Cardiac fibroblast (primary cell): ENCODE measurements at places on chromosomes 5 and 9.
A peak's percentile ranks its signal among the peaks of the same experiment; 100 is the strongest.

DNA sequence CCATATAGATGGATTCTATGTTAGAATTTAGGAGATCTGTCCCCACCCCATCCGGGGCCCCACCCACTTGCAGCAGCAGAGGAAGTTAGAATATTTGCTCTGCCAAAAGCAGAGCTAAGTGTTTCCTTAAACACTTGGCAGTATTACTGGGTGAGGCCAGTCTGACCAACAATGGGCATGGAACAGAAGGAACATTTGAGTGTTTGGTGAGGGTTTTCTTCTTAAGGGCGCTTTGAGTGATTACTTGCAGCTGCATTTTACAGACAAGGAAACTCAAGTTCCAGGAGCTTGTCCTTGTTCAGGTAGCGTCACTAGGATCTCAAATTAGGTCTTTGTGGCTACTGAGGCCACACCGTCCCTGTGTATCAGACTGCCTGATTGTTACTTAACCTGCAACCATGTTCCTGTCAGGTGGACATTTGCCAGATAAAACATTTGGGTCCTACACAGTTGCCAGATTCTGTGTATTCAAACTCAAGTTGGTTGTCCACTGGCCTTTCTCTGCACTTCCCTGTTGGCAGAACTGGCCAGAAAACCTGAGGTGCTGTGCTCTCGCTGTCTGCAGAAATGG, 59.3 kb downstream of the SLC46A2 start:
- peak; percentile 66 for DNase-seq

- no peak for DNase-seq
Observed at GRCh38 chr5:57119031-57119430, 54.8 kb upstream of the GPBP1 start.

GRCh38 chr5:96324708-96325107, 108.3 kb downstream of the PCSK1 start:
- DNase-seq = peak; percentile 69

GRCh38 chr9:29325894-29326293, 1752.6 kb upstream of the C9orf72 start:
- DNase-seq = no peak

DNA sequence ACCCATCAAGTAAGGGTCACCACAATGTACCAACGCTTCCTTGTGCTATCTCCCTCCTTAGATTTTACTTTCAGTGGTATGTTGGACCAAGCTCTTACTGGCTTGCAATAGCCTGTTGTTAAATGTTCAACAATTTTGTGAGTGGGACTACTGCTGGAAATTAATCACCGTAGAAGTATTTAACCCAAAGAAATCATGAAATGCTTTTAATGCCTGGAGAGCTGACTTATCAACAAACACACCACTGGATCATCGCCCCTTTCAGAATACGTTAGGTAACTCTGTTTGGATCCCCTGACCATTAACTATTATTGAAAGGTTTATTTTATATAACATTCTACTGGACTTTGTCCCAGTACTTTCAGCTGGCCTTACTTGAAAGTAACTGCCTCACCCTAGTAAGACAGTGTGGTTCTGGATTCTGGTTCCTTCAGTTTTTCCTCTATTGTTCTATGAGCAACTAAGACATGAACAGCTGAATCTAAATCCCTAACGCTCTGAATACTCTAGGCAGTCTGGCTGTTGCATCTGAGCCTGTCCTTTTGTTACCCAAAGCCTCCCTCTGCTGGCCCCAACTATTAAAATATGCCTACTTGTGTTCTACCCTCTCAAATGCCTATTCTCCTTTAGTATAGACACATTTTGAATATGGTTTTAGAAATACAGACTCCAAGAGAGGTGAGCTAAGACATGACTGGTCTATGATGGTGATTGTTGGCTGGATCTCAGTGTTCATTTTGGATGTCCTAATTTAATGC, 1203.4 kb upstream of the DMAC1 start:
- DNase-seq = no peak

DNA sequence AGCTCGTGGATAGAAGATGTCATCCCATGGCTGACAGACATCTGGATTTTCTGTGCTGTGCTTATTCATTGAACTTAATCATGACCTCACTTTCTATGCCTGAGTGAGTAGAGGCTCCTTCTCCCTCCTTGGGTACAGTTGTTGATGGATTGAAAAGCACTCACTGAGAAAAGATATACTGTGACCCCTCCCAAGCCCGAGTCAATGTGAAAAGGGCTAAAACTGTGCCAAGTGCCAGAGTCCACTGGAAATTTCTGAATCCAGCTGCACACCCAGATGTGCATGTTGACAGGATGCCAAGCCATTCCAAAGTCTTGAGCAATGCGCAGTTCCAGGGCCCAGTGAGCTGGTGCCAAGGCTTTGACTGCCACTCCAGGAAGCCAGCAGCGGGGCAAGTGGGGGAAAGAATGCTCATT, 473.0 kb downstream of the NTRK2 start:
- DNase-seq = peak; percentile 40

DNA sequence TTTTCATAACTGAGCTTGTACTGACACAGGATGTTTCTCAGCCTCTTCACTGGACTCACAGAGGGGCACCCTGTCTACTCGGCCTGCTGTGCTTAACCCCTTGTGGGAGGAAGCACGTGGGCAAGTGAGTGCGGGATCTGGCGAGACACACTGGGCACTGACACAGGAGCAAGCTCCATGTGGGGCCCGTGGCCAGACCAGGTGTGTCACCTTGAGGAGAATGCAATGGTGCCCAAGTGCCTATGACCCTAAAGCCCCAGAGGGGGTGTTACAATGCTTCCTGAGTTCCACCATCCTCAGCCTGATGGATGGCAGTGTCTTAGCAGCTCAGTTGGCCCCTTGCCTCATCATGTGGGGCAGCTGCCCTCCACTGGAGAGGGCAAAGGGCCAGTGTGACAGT, 128.9 kb downstream of the ALDH1A1 start:
- no peak for DNase-seq

GRCh38 chr5:14174230-14174636, 31.1 kb downstream of the TRIO start:
- no peak for DNase-seq

GRCh38 chr9:36894695-36895310, 139.3 kb downstream of the PAX5 start:
- DNase-seq = no peak
